ENCODE measurements at places on chromosomes 7 and 10.

DNA sequence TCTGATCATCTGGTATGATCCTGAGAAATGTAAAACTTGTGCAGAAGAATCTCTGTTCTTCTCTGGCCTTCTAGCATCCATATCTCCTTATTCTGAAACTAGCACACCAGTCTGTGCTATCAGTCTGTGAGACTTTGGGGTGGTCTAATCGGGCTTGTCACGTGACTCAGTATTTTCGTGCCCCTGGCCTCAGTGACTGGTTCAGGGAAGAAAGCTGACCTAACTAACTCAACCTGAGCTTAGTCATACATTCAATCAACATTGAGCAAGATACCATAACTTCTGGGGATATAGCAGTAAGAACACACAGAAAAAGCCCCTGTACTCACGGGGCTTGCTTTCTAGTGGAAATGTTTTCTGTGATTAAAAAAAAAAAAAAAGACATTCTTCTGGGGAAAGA is 109.3 kb downstream of the DKK1 start:
- no peak for DNase-seq

GRCh38 chr7:106678795-106679152 is 17.8 kb upstream of the CCDC71L start:
- DNase-seq: no peak

DNA sequence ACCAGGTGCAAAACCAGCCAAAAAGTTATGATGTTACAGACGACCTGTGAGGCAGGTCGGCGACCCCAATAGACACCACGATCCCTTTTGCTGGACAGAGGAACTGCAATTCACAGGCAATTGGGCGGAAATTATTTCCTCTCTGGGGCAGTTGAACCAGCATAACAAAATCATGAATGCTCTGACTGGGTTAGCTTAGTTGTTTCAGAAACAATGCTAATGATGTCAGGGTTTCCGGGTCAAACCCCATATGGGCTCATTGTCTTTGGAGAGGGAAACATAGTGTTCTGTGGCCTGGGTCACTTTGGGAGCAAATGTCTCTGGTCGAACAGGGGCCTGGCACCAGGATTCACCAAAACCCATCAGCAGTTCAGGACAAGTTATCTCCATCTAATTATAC is 669.1 kb upstream of the NRP1 start:
- DNase-seq: no peak

DNA sequence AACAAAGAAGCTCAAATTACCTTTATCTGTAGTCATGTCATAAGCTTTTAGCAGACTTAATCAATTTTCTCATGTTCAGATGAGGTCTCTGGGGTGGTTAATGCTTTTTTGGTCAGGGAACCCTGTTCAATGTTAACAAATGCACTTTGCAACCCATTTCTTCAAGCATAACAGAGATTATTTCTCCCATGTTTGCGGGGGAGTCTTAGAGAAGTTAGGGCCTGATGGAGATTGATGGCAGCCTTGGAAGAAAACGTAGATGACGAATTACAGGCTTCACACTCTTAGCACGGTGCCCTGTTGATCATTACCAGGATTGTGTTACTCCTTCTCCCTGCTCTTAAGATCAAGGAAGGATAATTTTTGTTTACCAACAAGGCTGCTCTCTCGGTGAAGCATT is 76.4 kb downstream of the AGMO start:
- DNase-seq: no peak

- DNase-seq: no peak
These were observed 381.3 kb downstream of the NRG3 start for GRCh38 chr10:82256275-82256674.

DNA sequence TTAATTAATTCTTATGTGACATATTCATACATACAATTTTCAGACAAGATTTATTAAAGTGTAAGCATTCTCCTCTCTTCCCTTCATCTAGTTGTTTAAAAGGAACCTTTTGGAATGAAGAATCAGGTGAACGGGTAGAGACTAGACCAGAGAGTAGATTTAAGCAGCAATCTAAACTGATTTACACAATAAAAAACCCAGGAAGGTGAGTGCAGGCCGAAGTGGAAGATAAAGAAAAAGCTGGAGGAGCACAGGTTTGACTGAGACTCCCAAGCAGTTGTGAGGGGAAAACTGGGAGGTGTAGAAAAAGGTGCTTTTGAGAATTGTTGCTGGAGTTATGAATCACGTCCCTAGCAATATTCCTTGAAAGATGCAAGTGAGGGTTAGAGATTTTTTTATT is 601.1 kb downstream of the SORCS1 start:
- DNase-seq: no peak

GRCh38 chr10:15227611-15228372 is 59.3 kb upstream of the NMT2 start:
- DNase-seq: no peak

- no peak for DNase-seq
These were observed 233.5 kb upstream of the HDAC9 start for GRCh38 chr7:18262058-18262457.

DNA sequence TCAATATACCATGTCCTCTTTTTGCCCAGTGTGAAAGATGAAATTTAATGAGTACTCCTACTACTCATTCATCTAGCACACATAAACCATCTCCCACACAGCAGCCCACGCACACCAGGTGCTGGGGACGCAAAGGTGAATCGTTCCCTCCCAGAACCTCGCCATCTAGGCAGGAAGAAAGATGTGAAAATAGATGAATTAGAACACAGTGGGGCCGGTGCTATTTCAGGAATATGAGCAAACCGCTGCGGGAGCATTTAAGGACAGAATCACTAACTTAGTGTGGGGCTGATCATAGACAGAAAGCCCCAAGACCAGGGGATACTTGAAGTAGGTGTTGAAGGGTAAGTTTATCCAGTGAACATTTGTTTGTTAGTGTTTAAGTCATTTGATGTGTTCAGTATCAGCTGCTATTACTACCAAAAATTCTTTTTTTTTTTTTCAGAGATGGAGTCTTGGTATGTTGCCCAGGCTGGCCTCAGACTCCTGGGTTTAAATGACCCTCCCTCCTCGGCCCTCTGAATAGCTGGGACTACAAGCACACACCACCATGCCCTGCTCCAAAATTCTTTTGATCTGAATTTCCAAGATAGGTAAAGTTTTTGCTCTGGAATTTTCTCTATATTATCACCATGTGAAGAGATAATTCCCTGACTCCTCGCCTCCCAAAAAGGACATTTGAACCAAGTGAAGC is 48.8 kb downstream of the CPXM2 start:
- DNase-seq: no peak

DNA sequence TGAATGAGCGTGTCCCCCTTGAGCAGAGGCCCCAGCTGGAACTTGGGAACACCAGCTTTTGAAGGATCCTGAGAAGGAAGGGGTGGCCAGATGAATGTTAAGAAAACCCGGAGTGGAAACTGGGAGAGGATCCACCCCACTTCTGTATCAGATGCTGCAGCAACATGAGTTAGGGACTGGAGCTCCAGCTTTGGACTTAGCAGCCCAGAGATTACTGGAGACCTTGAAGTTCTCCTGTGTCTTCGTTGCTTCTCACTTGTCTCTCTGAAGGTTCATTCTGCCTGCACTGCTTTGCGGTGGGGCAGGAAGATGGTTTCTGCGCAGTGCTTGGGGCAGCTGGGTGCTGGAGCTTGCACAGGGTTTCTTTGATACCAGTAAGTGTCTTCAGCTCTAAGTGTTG is 9.3 kb downstream of the TMEM248 start:
- no peak for DNase-seq

DNA sequence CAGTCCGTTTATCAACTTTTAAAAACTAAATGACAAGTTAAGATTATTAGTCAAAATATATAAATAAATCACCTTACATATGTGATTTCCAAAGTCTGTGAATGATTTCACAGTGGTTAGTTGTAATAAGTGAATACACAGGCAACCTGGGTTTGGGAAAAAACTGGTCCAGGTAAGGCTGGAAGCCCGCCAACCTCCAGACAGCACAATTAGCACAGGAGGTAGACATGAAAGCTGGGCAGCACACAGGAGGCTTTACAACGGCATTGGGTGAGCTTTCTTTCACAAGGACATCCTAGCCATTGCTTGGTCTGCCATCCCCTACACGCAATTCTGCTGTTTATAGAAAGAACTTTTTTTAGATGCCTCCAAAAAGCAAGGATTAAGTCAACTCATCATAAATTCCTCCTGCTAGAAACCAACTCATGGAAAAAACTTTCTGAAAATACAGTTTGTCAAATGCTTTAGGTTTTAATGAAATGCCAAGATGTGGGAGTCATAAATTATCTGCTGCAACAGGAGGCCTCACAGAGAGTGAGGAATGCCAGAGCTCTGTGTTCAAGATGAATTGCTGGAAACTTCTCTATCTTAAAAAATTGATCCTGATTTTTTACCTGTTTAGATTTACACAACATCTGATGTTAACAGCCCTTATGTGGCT is 346.8 kb upstream of the NFE2L3 start:
- no peak for DNase-seq

DNA sequence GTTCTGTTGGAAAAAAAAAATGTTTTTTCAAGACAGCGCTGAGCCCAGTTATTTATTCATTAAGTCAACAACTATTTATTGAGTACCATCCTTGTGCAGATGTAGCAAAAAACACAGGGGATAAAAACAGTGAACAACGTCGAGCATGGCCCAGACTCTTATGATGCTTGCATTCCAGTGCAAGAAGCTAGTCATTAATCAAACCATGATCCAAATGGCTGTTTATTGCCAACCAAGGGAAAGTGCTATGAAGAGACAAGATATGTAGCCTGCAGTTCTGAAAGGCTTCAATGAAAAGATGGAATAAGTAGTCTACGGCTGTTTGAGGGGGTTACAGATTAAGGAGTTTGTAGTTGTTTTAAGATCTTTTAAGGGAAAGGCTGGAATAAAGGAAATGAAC is 262.3 kb downstream of the NEBL start:
- DNase-seq: no peak

DNA sequence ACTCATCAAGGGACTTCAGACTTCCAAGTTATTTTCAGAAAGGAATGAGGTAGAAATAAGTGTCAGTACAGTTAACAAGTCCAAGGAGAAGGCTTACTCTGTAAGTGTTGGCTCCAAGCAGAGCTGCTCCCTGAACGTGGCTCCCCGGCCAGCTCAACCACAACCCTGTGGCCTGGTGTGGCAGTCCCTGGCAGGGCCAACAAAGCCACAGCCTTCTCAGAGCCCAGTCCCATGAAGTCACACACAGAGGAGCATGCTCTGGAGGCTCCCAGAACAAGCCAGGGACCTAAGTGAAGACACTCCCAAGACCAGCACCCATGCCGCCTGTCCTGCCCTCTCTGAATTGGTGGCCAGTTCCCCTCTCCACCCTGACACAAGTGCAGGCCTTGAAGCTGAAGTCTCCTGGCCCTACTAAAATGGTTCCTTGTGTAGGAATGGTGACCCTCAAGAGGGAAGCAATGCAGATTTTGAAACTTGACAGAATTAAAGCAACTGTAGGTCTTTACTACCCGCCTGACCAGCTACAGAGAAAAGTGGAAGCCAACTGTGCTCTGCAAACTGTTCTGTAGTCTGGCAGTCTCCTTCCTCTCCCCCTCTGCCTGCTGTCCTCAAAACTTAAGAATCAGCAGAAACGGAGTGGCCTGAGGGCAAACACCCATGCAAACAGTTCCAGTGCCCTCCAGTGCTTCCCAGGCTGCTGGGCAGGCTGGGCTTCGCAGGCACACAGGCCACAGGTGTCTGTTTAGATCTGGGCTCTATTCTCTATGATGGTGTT is 51.1 kb downstream of the NOD1 start:
- no peak for DNase-seq

All from CD4-positive, alpha-beta T cell treated with Interleukin-6 at 100 ng/mL for 8 hours (primary cell).